ENCODE measurements at places on chromosomes 1 and 21.

GRCh38 chr1:178645157-178645807 is 79.8 kb upstream of the RALGPS2 start:
- DNase-seq = no peak

GRCh38 chr1:184803180-184803492 is 48.5 kb upstream of the EDEM3 start:
- DNase-seq = no peak

GRCh38 chr1:88650676-88651418 is 33.2 kb upstream of the PKN2 start:
- DNase-seq = no peak

GRCh38 chr1:83641796-83642443 is 357.0 kb downstream of the TTLL7 start:
- DNase-seq = no peak

GRCh38 chr1:204660509-204660908 is 25.0 kb downstream of the LRRN2 start:
- DNase-seq = no peak

DNA sequence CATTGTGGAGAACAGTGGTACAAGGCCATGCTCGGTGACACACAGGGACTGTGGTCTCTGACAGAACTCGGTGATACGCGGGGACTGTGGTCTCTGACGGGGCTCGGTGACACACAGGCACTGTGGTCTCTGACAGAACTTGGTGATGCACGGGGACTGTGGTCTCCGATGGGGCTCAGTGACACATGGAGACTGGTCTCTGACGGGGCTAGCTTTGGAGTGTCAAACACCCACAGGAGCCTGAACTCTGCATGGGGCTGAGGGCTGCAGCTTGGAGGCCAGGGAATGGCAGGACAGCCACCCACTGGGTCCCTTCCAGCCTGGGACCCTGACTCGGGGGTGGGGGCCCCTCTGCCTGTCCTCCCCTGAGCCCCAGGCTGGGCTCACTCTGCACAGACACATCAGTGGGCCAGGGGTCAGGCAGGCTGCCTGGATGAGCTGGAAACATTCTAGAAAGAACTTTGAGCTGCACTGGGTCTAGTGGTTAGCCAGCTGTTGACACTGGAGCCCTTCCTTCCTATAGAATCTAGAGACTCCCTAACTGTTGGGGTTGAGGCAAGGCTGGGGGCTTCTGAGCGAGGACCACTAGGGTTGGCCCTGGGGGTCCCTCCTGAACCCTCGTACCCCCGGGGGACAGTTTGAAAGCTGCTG is 49.8 kb downstream of the DISP3 start:
- DNase-seq = no peak

GRCh38 chr21:29462479-29462878 is 163.8 kb downstream of the BACH1 start:
- DNase-seq = no peak

DNA sequence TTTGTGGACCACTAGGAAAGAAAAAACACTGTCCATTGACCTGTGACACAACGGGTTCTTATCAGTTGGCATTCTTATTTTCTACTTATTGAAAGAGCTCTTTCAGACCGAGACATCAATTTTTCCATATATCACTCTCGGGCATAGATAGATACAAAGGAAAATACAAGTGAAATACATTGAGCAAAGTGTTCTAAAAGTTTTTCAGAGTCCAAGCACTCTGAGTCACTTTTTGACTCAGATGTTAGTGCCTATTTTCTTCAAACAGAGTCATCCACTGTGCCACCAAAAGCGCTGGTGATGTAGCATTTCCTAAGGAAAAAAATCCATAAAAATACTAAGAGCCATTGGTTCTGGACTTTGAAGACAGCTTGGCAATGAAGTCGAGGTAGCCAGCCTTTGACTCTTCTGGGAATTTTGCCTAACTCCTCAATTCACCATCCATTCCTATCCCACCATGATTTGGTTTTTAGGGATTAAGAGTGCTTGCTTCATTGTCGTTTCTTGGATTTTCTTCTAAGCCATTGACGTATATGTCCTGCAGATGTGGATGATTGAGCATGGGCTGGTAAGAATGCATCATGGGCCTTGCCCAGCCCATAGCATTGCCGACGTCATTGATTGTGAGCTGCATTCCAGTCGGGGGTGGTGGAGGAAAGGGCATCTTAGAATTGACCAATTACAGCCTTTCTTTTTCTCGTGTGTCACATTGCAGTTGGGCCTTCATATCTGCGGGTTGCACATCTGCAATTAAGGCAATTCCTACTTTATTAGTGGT is 10.6 kb downstream of the GALNT2 start:
- DNase-seq = no peak

GRCh38 chr1:9609998-9610397 is 21.3 kb downstream of the TMEM201 start:
- no peak for DNase-seq

DNA sequence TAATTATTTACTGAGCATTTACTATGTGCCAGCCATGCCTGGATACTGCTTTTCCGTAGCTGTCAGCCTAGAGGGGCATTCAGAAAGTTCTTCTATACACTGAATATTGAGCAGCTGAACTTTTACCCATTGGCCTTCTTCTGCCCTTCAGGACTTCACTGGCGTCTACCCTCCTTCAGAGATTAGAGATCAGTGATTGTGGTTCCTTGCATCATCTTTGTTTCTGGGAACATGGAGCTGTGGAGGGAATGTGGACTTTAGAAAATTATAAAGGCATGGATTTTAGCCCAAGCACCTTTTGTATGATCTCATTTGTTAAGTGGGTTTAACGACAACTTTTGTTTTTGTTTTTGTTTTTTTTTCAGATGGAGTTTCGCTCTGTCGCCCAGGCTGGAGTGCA is 58.7 kb upstream of the POU3F1 start:
- DNase-seq = no peak

DNA sequence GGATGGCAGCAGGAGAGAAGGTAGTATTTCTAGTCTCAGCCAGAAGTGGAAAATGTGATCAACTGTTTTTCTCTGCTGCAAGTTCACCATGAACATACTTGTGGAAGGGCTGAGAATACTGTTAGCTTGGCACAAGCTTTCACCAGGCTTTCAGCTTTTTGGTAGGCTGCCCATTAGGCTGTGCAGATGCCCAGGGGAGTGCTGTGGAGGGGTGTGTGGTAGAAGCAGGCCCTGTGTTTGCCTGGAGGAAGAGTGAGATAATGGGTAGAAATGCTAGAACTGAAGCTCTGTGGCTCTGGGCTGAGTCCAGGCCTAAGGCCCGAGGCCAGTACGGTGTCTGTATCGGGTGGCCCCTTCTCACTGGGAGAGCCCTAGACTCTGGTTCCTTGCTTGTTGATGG is 9.8 kb downstream of the DNAJC6 start:
- DNase-seq = no peak

GRCh38 chr1:56490619-56491018 is 88.7 kb downstream of the PLPP3 start:
- no peak for DNase-seq

DNA sequence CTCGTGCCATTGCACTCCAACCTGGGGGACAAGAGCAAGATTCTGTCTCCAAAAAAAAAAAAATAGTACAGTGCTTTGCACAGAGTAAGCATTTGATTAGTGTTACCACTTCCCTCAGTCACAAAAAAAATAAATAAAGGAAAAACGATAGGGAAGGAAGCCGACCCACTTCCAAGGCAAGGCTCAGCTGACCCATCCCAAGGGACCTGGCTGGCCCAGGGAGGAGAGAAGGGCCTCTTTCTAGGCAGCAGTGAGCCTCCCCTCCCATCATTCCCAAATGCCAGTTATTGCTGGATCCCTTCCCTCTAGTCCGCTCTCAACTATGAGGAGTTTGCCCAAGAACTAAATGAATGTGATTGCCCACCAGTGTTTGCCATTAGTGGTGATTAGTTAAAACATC is 77.8 kb downstream of the TMEM53 start:
- no peak for DNase-seq

GRCh38 chr1:81954534-81955020 is 153.8 kb downstream of the ADGRL2 start:
- no peak for DNase-seq

DNA sequence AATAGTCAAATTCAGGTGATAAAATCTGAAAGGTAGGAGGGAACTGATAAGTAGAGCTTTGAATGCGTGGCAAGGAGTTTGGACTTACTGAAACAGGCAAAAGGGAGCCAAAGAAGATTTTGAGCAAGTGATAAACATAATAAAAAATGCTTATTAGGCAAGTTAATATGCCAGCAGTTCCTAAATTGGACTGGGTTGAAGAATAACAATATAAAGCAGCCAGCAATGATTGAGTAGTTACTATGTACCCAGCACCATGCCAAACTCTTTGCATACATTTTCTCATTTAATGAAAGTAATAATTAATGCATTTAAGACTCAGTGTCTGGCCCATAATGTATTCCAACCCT is 23.8 kb upstream of the AHCYL1 start:
- no peak for DNase-seq

DNA sequence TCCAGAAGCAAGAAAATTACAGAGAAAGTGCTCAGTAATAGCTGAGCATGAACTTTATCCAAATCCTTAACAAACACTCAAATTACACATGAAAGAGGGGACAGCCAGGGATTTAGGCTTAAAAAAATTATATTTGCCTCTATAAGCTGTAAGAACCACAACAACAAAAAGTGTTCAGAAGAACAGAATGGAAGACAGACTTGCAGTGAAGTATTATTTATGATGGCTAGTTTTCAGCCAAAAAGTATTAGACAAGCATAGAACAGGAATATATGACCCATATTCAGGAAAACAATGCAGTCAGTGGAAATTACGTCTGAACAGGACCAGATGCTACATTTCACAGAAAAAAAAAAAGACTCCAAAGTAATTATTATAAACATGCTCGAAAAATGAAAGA is 1246.3 kb downstream of the NCAM2 start:
- DNase-seq = no peak

DNA sequence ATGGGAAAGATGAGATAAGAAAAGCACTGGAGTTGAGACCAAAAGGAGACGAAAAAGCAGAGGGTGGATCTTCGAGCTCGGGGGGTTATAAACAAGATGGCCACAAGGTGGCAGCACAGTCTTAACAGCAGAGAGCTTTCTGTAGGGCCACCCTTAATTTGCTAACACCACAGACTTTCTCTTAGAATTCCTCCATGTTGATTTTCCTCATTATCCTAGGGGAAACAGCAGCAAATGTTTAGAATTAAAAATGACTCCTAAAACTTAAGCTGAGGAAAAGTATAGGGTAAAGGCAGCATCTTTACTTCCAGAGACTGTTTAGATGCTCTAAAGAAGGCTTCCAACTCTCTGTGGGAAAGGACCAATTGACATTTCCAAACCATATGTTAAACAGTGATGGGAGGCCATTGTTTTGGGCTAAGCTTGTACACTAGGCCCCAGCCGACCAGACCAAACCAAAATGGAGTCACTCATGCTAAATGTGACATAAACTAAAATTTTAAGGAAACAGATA is 2.5 kb upstream of the APOBEC4 start:
- DNase-seq = no peak

DNA sequence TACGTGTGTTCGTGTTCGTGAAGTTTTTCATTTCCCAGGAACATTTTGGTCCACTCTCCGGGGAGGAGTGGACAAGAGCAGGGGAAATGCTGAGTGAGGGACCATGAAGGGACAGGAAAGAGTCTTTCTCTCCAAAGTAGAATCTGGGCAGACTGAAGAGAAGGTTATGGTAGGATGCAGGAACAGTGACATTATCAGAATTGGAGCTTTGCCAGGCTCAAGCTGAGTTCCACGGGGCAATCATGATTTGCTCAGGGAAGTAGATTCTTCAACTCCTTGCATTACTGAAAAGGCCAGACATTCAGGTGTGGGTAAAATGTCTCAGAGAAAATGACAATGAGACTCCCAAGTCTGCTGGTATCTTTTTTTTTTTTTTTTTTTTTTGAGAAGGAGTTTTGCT is 16.6 kb downstream of the ATP1A4 start:
- no peak for DNase-seq

DNA sequence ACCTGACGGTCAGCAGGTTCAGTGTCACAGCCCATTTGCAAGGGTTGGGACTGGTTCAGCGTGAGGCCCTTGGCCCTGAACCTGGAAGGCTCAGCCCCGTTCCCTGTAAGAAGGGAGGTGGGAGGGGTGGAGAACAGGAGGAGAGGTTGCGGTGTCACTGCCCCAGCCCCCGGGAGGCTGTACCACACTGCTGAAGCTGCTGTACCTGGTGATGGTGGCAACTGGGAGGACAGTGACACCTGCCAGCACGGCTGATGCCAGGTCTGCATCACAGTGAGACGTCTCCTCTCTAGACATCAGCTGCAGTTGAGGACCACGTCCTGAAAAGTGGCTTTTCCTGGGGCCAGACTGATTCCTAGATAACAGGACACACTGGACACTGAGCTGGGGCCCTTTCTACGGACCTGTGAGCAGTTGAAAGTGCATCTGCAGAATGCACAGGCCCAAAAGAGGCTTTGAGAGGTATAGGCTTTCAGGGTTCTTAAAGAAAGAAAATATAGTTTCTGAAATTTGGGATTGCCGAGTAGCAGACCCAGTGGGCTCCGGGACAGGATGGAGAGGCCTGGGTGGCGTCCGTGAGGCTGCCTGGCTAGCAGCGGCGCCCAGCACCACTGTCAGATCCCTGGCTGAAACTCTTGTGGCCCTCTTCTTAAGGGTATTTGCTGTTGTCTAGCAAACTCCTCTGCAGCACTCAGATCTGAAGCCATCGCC is 47.7 kb downstream of the COQ8A start:
- no peak for DNase-seq

DNA sequence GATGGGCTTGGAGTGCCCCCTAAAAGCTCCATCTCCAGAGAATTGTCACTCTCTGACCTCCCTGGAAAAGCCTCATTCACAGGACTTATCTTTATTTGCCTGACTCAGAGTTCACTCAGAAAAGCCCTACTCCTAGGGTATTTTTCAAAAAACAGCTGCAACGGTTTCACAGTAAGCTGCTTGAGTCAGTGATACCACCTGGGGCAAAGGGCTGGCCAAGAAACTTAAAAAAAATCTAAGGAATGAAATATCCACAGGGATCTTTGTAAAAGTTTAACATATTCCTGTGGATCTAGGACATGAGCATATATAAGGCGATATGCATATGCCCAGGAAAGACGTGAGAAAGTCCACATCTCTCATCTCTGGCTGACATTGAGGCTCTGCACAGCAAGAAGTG is 33.8 kb upstream of the TSPAN2 start:
- DNase-seq = no peak
